ENCODE measurements at places on chromosomes 16 and 17.

GRCh38 chr16:77991701-77992100 lies 30.6 kb upstream of the CLEC3A start:
- DNase-seq = no peak

GRCh38 chr17:78342449-78343186 lies 17.3 kb downstream of the SOCS3 start:
- no peak for DNase-seq

DNA sequence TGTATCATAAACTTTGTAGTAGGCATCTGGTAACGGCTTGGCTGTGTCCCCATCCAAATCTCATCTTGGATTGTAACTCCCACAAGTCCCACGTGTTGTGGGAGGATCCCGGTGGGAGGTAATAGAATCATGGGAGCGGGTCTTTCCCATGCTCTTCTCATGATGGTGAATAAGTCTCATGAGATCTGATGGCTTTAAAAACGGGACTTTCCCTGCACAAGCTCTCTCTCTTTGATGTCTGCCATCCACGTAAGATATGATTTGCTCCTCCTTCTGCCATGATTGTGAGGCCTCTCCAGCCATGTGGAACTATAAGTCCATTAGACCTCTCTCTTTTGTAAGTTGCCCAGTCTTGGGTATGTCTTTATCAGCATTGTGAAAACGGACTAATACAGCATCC lies 248.7 kb downstream of the SNX29 start:
- DNase-seq = no peak

DNA sequence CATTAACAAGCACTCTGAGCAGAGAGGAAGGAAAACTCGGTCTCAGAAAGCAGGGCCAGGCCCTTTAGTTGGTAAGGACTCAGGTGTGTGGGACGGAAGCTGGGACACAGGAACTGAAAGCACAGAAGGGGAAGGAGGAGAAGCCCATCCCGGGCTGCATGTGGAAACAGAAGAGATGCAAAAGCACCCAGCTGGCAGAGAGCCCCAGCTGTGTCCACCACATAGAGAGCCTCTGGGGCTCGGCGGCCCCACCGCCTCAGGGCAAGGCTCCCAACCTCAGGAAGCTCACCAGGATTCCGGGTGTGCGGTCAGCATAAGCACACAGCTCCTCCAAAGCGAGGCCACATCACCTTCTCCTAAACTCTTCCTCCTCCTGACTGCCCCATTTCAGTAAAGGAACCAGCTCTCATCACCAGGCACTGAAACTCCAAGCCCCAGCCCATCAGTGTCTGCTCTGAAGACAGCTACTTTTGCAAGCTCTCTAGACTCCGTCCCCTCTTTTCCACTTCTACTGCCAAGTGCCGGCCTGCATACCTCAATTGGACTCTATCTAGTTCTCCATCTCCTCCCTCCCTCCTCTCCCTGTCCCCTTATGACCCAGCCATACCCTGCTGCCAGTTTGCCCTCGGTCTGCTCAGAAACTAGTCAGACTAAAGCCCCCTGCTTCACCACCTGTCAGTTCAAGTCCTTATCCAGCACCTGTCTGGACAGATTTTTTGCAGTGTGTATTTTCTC lies 6.0 kb downstream of the ST3GAL2 start:
- no peak for DNase-seq

DNA sequence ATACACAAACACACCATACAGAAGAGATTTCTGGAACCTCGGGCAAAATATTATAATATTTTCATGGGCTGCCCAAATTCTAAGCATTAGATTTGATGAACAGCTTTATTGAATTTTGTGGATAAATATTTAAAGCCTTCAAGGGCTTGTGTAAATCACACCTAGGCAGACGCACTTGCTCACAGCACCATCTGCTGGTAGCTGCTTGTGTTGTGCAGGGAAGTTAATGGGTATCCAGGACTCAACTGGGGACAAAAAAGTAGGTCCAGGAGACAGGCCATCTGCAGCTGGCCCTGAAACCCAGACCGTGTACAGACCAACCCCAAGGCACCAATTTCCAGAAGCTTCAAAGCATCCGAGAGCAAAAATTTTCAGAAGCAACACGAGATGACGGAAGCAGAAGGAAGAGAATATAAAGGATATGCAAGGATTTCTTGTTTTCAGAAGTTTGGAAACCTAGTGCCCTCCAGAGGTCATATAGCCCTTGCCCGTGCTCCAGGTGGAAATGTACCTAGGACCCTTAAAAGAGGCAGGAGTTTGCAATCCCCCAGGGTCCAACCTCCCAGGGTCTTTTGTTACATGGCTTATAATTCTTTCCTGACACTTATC lies 140.0 kb downstream of the CHD9NB start:
- DNase-seq = peak; percentile 17

- DNase-seq = peak; percentile 57
Observed at GRCh38 chr17:29115961-29116803, 64.0 kb downstream of the MYO18A start.

DNA sequence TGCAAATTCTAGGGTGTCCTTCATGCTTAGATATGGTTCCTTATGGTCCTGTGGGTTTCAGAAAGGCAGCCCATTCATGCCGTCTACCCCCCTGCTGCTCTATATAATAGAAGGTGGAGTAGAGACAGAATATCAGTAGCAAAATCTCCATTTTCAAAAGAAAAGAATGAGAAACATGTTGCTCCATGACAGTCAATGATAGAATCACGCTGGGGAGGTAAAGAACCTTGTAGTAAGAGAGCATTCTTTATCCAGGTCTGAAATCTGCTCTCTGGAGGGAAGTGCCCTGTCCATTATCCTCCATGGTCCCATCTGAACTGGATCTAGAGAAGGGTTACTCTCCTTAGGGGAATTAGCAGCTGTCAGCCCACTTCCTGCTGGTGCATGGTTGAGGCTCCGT lies 272.8 kb downstream of the WWOX start:
- DNase-seq = no peak

- DNase-seq = no peak
Observed at GRCh38 chr16:9415545-9415944, 324.1 kb downstream of the HAPSTR1 start.

DNA sequence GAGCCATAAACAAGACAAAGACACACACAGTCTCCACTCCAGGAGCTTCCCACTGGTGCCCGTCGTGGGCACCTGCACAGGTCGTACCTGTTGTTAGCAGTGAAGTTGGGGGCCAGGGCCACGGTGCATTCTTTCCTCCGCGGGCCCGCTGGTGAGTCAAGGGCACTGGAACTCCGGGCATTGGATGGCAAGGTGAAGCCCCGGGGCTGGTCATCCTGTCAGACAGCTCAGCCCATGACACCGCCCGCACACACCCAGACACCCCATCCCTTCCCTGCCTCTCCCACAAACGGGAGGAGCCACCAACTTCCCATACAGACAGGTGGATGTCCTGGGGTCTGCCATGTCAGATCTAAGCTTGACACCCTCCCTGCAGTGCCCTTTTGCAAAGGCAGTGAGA lies 16.1 kb downstream of the CEP131 start:
- no peak for DNase-seq
